ENCODE measurements at places on chromosomes 7 and 10. TPM values are rescaled to one million over a fixed set of nuclear protein-coding genes. Genes with fewer than 3 reads are reported as not detected.

The UNCX gene
- total RNA-seq = not detected

The OPALIN gene
- total RNA-seq = not detected

The ACSM6 gene
- total RNA-seq = not detected

The HKDC1 gene
- total RNA-seq = 0.93 TPM

The TACC2 gene
- total RNA-seq = 23.4 TPM

The OR2A12 gene
- not detected for total RNA-seq

The NKX1-2 gene
- total RNA-seq = not detected

All from thoracic aorta endothelial cell (primary cell).